ENCODE measurements at places on chromosomes 7 and 10. TPM values are rescaled to one million over a fixed set of nuclear protein-coding genes. Genes with fewer than 3 reads are reported as not detected.

CLEC5A gene
- not detected for total RNA-seq

METTL27 gene
- 3.4 TPM for total RNA-seq

CPED1 gene
- total RNA-seq: not detected

CPA1 gene
- total RNA-seq: not detected

STEAP2 gene
- not detected for total RNA-seq

OR2A42 gene
- total RNA-seq: not detected

SRRT gene
- 205 TPM for total RNA-seq

ITGB8 gene
- total RNA-seq: not detected

MKLN1 gene
- total RNA-seq: 48.9 TPM

GRB10 gene
- total RNA-seq: 6.6 TPM

VIPR2 gene
- total RNA-seq: 0.55 TPM

CALHM1 gene
- not detected for total RNA-seq

DEPP1 gene
- total RNA-seq: 0.32 TPM

CTBP2 gene
- total RNA-seq: 1.2 TPM

ABCB4 gene
- total RNA-seq: not detected

FAM20C gene
- total RNA-seq: not detected

FAM25G gene
- total RNA-seq: not detected

TAS2R41 gene
- total RNA-seq: not detected

AGBL3 gene
- total RNA-seq: 2.4 TPM

CYP2C19 gene
- not detected for total RNA-seq

CACNA2D1 gene
- total RNA-seq: not detected

LIPK gene
- total RNA-seq: not detected

GIMAP2 gene
- total RNA-seq: 47.8 TPM

SLC39A12 gene
- total RNA-seq: not detected

NKX1-2 gene
- total RNA-seq: not detected

CTAGE8 gene
- total RNA-seq: 1.8 TPM

POMZP3 gene
- total RNA-seq: 12.3 TPM

ZCCHC24 gene
- total RNA-seq: 0.43 TPM

RRP12 gene
- 41.4 TPM for total RNA-seq

AZGP1 gene
- total RNA-seq: not detected

NPFFR1 gene
- total RNA-seq: not detected

RPP30 gene
- 106 TPM for total RNA-seq

SAP25 gene
- total RNA-seq: 26.0 TPM

MMRN2 gene
- not detected for total RNA-seq

CARD11 gene
- 131 TPM for total RNA-seq

Measured in activated naive CD4-positive, alpha-beta T cell treated with anti-CD3 and anti-CD28 coated beads, Interleukin-2, amount 50 U/mL, for 72 hours (primary cell).